Stimulated activated CD8-positive, alpha-beta memory T cell treated with anti-CD3 and anti-CD28 coated beads, Interleukin-15, amount 100 ng/mL, for 24 hours (primary cell): ENCODE measurements at places on chromosomes 1 and 21.

DNA sequence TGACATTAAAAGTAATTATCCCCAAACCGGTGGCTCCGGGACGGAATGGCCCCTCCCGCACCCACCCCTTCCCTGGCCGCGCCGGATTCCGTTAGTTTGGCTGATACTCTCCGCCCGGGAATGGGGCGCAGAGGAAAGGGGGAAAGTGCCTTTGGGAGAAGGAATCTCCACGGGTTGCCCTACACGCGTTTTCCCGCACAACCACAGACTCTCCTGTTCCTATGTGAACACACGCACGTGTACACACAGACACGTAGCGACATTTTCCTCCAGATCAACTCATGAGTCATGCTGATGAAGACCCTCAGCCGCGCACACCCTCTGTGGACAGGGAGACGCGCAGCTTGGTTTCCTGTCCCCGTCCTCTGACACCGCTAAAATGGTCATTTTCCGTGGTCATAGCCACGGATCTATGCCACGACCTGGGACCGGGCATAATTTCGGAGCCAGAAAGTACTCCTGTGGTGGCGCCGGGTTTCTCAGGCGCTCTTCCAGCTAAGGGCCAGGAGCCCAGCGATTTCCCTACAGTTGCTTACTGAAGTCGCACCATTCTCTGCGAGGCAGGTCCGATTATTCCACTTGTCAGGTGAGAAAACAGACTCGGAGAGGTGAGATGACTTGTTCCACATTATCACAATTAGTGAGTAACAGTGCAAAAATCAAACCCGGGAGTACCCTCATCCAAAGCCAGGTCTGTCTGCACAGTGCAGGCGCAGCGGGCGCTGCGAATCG is 4.0 kb upstream of the DMRTA2 start:
- no peak for DNase-seq

DNA sequence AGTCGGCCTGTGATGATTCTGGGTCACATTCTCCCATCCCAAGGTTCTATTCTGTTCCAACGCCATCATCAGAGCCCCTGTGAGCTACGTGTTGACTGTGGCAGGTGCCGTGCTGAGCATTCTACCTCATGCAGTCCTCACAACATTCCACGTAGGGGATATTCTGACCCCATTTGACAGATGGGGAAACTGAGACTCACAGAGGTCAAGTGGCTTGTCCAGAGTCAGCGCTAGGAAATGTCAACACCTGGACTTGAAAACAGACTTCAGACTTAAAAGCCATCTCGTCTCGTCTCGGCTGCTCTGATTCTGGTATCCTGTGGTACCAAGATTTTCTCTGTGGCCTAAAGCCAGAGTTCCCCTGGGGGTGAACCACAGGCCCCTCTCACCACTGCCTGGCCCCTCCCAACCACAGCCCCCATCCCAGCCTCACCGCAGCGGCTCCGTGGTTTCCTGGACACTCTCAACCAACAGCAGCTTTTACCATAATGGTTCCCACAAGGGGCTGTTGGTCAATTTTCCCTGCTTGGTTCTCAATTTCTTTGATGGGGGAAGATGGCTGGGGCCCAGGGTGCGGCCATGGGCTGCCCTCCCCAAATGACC is 39.6 kb downstream of the SDC3 start:
- DNase-seq = no peak

GRCh38 chr1:155184835-155185782 is 11.5 kb downstream of the TRIM46 start:
- no peak for DNase-seq

GRCh38 chr1:27109103-27109822 is 45.7 kb downstream of the SLC9A1 start:
- no peak for DNase-seq

- DNase-seq = no peak
Measured at GRCh38 chr21:16215663-16216183, 485.9 kb downstream of the USP25 start.
